ENCODE measurements at places on chromosomes 12 and 14.

DNA sequence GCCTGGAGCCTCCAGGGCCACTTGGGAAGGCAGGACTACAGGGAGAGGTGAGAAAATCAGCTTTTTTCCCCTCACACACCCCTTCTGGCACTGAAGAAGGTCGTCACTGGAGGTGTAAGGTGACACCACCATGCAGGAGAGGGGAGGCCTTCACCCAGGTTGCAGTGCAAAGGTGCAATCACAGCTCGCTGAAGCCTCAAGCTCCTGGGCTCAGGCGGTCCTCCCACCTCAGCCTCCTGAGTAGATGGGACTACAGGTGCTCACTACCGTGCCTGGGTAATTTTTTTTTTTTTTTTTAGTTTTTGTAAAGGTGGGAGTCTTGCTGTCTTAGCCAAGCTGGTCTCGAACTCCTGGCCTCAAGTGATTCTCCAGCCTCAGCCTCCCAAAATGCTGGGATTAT lies 93.6 kb downstream of the TNFAIP2 start:
- no peak for DNase-seq

GRCh38 chr14:30756594-30756993 lies 117.8 kb upstream of the COCH start:
- no peak for DNase-seq

GRCh38 chr14:91946622-91947474 lies 646 bp downstream of the FBLN5 start:
- DNase-seq: no peak

DNA sequence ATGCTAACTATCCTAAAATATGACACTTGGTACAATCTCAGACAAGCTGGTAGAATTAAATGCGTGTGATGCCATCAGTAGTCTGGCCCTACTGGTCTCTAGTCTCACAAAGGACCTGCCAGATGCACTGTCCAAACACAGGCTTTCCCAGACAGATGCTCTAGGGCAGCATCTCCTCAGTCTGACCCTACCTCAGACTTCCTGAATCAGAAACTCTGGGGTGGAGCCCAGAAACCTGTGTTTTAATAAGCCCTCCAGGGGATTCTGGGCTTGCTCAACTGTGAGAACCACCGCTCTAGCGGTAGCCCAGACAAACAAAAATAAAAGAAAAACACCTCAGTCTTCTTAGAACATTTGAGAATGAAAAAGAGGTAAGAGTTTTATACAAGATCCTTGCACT lies 48.0 kb downstream of the BDKRB1 start:
- no peak for DNase-seq

Measured in activated T-cell treated with anti-CD3 and anti-CD28 coated beads for 1 hour (primary cell).